ENCODE measurements at places on chromosomes 7 and 10.

- DNase-seq = no peak
Observed at GRCh38 chr10:90195288-90195840, 494.0 kb downstream of the KIF20B start.

DNA sequence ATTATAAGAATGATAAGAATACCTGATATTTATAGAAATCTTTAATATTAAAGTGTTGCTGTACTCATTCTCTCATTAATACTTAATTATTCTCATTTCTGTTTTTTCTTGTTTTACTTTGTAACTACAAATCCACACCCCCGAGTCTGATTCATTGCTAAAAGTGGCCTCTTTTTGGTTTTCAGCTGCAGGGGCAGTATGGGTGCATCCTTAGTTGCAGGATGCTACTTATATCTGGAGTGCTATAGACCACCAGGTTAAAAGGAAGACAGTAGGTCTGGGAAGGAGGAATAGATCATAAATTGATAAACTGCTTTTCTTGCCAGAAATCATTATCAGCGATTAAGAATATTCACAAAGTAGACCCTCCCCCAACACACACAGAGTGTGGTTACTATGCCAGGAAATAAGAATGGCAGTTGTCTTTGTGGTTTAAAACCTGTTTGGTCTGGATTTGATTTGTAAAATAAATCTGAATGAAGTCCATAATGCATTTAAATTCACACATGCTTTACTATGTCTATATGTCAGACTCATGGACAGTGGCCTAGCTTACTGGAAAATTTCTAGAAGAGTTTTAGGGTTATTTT is 96.5 kb downstream of the NRF1 start:
- no peak for DNase-seq

GRCh38 chr10:88185830-88186229 is 322.4 kb downstream of the PTEN start:
- DNase-seq = no peak

DNA sequence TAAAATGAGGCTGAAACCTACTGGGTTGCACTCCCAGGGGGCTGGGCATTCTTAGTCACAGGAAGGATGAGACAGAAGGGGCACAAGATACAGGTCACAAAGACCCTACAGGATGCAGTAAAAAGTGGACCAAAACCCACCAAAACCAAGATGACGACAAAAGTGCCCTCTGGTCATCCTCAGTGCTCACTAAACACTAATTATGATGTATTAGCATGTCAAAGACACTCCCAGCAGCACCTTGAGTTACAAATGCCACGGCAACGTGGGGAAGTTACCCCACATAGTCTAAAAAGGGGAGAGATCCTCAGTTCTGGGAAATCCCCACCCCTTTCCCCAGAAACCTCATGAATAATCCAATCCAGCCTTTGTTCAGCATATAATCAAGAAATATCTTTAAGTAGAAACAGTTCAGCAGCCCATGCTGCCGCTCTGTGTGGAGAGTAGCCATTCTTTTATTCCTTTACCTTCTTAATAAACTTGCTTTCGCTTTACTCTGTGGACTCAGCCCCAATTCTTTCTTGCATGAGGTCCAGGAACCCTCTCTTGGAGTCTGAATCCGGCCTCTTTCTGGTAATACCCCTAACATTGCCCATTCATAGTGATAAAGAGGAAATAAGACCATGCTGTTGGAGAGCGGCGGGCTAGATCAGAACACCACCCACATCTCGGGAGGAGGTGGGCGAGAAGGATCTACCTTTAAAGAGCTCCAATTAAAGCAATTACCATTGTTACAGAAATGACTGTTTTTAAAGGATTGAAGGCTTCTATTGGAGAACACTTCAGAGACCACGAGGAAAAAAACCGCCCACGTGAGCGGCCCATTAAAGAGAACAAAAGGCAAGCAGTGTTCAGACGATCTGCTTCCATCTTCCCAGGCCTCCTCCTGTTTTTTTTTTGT is 170.9 kb downstream of the USP6NL start:
- peak; percentile 51 for DNase-seq

- no peak for DNase-seq
Observed at GRCh38 chr10:78658645-78659597, 409.8 kb upstream of the ZMIZ1 start.

- no peak for DNase-seq
Observed at GRCh38 chr7:42479816-42480633, 243.0 kb upstream of the GLI3 start.

- peak; percentile 89 for DNase-seq
Observed at GRCh38 chr7:138663725-138664710, 37.1 kb downstream of the SVOPL start.

DNA sequence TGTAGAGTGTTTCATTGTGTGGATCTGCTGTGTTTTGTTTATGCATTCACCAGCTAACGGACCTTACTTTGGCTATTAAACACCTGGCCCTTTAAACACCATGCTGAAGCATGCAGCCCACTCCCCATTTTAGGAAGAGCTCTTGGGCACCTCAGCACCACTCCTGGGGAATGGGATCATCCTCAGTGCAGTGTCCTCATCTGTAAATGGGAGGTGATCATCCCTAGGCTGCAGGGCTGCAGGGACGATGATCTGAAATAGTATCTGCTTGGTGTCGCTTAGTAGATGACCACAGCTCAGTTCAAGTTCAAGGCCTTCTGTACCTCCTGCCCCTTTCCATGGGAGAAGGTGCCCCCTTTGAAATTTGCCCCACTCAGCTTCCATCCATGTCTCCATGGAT is 229.9 kb downstream of the TCF7L2 start:
- peak; percentile 13 for DNase-seq

GRCh38 chr7:26688936-26689506 is 175.4 kb downstream of the SKAP2 start:
- no peak for DNase-seq

GRCh38 chr10:131948501-131948900 is 33.2 kb downstream of the BNIP3 start:
- DNase-seq = no peak

DNA sequence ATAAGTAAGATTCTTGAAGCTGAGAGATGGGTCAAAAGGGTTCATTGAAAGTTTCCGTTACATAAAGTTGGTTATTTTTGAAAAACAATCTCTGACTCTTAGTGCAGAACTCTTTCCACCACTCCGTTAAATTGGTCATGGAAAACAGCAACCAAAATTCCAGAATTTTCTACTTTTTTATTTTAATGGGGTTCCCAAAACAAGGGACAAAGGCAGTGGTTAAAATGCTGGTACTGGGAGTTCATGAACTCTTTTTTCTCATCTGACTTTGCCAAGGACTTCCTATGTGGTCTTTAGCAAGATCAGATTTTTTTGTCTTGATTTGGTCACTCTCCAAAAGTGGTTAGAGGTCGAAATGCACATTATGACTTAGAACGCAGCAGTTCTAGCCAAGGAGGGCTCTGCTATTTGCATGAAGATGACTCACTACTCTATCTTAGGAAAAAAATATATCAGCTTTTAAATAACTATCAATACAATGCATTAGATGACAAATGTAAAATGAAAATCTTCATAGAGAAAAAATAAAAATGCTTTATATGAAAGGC is 145.7 kb downstream of the REEP3 start:
- no peak for DNase-seq
